ENCODE measurements at places on chromosomes 4 and X. TPM values are rescaled to one million over a fixed set of nuclear protein-coding genes. Genes with fewer than 3 reads are reported as not detected.

GRCh38 chrX:10166248-10166716 lies 9.5 kb downstream of the CLCN4 start:
- DNase-seq, result no peak

DNA sequence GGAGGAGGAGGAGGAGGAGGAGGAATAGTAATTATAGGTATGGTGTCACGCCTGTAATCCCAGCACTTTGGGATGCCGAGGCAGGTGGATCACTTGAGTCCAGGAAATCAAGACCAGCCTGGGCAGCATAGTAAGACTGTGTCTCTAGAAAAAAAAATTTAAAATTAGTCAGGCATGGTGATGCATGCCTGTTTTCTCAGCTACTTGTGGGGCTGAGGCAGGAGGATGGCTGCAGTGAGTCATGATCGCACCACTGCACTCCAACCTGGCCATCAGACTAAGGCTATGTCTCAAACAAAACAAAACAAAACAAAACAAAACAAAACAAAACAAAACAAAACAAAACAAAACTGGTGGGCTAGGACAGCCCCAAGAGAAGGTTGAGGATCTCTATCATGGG lies 3.0 kb downstream of the STARD8 start:
- DNase-seq, result no peak

DNA sequence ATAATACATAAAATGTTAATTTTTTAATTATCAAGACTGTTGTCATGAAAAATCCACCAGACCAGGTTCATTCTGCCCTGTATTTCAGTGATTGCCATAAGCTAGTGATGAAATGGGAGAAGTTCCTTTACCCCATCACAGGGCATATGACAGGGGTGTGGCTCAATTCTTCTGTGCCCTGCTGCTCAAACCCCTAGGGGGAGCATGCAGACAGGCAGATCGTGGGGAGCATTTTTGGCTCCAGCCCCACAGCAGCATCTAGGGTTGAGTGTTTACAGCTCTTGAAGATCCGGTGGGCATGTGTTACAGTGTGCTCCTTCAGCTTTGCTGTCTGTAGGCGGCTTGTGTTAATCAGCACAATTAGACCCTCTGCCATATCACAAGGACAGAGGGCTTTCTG lies 700.7 kb downstream of the PCDH18 start:
- DNase-seq, result no peak

GRCh38 chr4:185384930-185385331 lies 10.8 kb downstream of the LRP2BP start:
- DNase-seq, result no peak

DNA sequence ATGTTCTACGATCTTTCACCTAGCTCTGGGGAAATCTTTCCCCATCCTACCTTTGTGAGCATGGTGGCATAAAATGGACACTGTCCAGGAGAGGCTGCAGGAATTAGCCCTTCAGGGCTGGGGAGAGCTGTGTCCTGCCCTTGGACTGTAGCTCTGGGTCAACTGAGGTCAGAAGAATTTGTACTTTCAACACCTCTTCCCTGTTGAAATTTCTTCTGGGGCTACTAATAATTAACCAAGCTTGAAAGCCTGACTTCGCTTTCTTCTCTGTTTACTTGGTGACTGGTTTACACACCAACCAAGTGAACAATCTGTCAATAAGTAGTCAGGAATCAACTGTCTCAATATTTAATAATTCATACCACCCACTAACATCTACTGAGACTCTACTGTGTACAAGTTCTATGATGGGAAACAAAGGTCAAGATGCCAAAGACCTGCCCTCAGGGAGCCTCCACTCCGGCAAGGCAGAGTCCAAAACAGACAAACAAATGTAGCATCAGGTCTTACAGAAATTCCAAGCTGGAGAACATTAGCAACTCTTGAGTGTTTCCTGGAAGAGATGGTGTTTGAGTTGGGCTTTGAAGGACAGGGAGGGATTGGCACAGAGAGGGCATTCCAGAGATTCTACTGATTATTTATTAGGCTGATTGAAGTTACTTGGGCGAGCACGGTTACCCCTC lies 113.1 kb downstream of the ENPP6 start:
- no peak for DNase-seq

- DNase-seq, result no peak
Measured at GRCh38 chrX:153925387-153925738, 701 bp downstream of the ARHGAP4 start.

- no peak for DNase-seq
Measured at GRCh38 chr4:60847614-60848013, 352.5 kb upstream of the ADGRL3 start.

DNA sequence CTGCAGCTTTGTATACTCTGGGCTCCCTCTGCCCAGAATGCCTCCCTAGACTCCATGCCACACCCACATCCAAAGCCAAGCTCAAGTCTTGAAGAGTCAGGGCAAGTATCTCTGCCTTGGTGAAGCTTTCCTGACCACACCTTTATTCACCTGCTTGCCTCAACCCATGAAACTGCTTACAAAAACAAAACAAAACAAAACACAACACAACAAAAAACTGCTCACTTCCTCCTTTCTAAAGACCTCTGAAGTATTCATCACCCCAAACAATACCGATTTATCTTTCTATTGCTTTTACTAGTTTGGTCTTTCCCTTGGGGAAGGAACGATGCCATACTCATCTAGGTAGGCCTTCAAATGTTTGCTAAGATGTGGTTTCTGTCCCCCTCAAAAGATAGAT lies 45.0 kb downstream of the TMEM165 start:
- no peak for DNase-seq

GRCh38 chr4:23887989-23888388 lies 1.9 kb downstream of the PPARGC1A start:
- DNase-seq, result no peak

DNA sequence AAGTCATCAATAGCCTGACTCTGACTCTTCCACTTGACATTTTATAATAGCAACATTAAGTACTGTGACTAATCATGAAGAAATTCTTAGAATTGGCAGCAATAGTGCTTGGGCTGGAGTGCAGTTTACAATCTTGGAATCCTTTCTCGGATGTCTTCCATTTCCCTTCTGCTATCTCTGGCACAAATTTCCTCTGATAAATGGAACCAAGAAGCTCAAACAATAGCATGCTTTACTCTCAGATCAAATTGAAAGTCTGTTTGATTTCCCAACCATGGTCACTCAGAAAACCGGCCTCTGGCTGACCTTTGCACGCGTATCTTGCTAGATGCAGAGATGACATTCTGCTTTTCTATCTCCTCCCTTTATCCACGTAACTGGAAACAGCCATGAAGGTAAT lies 99.0 kb upstream of the SPANXC start:
- DNase-seq, result no peak

GRCh38 chr4:6943885-6944225 lies 34.2 kb downstream of the TBC1D14 start:
- DNase-seq, result no peak

- DNase-seq, result no peak
Measured at GRCh38 chr4:132299841-132300240, 849.3 kb upstream of the PCDH10 start.

SSX3 gene
- total RNA-seq, result not detected

NRK gene
- 0.33 TPM for total RNA-seq

CD38 gene
- total RNA-seq, result 0.90 TPM

PWWP3B gene
- total RNA-seq, result not detected

MUC7 gene
- not detected for total RNA-seq

Data from PC-9 (cell line).